ENCODE measurements at places on chromosomes 13 and 19.

DNA sequence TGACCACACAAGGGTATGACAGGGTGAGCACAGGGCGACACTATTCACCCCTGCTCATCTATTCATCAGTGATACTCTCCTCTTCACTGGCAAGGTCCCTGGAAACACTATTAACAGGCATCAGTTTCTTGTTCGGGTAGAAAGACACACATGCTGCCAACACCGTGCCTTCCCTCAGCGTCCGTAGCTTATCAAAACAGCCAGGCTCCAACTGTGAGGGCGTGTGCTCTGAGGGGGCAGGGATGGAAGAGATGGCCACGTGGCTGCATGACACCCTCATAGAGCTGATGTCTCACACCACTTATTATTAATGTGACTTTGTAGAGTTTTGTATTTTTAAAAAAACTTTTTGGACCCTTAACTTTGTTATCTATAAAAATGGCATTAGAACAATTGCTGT is 160.3 kb downstream of the ITGBL1 start:
- DNase-seq = no peak

- no peak for DNase-seq
Observed at GRCh38 chr19:35224681-35225571, 3.6 kb downstream of the FAM187B start.

GRCh38 chr13:41960637-41961465 is at the start of gene VWA8:
VWA8 (minus strand) TSS chr13:41961109; CDS start chr13:41961015, 94 bp downstream.
- peak; percentile 78 for DNase-seq

- DNase-seq = no peak
Observed at GRCh38 chr19:52991484-52991883, 22.2 kb upstream of the ERVV-1 start.

DNA sequence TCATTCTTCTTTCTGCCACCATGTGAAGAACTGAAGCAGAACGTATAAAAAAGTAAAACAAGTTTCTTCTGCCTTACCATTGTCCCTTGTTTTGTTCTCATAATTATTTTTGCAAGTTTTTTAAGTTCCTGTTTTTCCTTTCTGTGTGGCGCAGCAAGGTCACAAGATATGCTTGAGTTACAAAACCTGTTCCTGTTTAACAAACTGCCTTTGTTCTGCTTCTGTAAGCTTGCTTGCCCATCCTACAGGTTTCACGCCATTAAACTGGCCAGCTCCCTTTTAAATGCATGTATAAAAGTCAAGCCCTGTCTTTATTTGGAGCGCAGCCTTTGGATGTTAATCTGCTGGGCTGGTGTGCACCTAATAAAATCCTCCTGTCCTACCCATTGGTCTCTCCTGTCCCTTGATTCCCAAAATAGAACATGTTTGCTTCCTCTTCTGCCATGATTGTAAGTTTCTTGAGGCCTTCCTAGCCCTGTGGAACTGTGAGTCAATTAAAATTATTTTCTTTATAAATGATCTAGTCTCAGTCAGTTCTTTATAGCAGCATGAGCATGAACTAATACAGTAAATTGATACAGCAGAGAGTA is 1115.4 kb downstream of the SLITRK1 start:
- DNase-seq = no peak

GRCh38 chr19:42528354-42529247 is at the start of gene CEACAM1:
CEACAM1 (minus strand) TSS chr19:42528481; CDS start chr19:42528374, 107 bp downstream.
- DNase-seq = no peak

DNA sequence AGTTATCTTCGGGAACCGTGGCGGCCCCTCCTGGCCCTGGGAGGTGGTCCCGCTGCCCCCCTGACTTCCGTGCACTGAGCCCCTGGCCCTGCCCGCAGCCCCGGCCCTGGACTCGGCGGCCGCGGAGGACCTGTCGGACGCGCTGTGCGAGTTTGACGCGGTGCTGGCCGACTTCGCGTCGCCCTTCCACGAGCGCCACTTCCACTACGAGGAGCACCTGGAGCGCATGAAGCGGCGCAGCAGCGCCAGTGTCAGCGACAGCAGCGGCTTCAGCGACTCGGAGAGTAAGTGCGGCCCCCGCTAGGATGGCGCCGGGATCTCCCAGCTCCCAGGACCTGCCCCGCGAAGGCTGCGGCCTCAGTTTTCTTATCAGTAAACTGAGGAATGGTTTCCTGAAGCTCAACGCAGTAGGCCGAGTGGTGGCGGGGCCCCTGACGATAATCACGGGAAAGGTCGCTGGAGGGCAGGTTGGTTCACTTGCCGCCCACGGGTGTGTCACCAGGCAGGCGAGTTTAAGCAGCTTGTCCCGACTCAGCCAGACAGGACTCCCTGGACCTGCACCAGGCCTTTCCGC is 924 bp downstream of the RGCC start:
- DNase-seq = no peak

GRCh38 chr13:48909056-48909389 is 66.7 kb upstream of the FNDC3A start:
- DNase-seq = no peak

DNA sequence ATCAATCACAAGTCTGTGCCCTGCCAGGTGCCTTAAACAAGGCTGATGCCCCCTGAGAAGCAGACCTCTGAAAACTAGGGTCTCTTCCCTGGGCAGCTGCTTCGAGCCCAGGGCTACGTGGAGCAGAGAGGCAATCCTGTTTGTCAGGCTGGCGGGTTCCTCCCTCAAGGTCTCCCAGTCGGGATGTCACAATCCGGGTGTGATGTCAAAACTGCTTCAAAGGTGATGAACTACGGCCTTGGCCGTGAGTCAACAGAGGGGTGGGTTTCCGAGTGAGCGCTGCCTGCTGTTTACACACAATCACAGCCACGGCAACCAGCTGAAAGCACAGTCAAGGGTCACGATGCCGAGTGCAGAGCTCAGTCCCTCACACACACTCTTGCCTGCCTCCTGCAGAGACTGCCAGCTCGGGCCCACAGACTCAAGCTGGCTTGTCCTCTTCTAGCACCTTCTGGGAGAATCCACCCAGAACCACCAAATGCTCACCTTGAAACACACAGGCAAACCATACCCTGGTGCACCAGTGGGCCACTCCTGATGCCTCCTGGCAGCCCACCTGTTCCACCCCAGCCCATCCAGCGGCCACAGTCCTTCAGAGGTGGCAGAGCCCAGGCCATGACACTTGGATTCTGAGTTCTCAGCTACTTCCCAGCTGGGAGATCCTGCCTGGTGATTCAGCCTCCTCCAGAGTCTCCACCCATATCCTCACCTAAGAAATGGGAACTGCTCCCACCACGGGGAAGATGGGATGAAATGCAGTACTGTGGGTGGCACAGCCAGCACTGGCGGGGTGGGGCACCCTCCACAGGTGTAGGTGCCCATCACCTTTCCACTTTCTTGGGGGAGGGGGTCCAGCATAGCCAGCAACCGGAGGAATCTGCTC is 6.8 kb downstream of the ELL start:
- no peak for DNase-seq

- no peak for DNase-seq
Observed at GRCh38 chr19:33000510-33000909, 28.5 kb downstream of the FAAP24 start.

GRCh38 chr19:17866312-17866963 is 5.3 kb upstream of the SLC5A5 start:
- no peak for DNase-seq

- DNase-seq = no peak
Observed at GRCh38 chr19:28521614-28522544, 691.1 kb downstream of the UQCRFS1 start.

DNA sequence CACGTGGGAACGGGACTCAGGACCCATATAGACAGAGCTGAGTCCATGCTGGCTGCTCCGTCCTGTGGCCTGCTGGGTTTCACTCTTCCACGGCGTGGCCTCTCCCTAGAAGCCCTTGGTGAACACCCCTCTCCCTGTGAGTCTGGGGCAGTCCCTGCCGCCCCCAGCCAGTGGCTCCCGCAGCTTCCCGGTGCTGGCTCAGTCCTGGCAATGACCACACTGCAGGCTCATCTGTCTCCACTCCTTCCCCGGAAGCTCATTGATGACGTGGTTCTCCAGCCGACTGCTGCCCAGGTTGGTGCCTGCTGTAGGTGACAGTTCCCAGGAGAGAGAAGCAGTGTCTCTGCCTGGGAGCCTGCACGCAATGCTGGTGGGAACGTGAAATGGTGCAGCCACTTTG is 2.1 kb upstream of the TEX29 start:
- DNase-seq = no peak

DNA sequence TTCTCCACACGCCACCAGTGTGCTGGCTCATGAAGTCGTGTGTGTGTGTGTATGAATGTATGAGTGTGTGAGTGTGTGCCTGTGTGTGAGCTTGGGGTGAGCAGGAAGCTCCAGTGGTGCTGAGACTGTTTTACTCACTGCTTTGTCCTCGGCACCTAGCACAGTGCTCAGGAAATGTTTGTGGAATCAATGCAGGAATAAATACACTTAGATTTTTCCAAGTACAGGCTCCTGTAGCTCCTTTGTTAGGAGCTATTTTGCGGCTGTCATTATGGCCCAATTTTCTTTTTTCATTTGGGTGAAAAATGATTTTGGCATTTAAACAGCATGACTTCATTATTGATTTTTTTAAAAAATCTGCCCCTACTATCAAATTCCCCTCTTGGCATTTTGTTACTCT is 193.5 kb upstream of the KL start:
- no peak for DNase-seq

- DNase-seq = no peak
Observed at GRCh38 chr13:26784704-26785639, 24.4 kb upstream of the GPR12 start.

DNA sequence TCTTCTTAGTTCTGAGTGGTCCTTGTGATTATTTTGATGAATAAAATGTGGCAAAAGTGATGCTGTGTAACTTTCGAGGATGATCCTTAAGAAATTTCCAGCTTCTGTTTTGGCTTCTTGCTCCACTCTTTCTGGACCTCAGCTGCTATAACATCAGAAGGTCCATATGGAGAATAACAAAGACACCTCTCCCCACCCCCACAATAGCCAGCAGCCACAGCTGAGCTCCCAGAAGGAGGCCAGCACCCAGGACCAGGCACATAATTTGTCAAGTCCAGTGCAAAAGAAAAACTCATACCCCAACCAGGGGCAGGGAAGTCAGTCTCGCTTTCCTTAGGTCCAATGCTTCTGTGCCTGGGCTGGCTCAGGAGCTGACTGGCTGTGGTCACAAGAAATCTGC is 357.6 kb downstream of the RFC3 start:
- DNase-seq = no peak

DNA sequence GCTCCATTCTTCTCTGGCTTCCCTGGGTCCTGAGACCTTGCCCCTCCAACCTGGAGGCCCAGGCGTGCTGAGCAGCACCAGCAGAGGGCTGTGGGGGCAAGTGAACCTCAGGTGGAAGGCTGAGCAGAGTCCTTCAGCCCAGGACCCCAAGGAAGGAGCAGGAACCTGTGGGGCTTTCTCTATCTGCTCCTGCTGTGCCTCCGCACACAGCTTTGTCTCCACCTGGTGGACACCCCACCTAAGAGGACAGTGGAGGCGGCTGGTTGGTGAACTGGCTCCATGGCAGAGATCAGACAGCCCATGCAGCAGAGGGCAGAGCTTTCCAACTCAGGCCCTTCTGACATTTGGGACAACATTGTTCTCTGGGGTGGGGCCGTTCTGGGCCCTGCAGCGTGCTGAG is 19.7 kb downstream of the ZFR2 start:
- no peak for DNase-seq

GRCh38 chr19:50795664-50796073 is 5.5 kb downstream of the ACP4 start:
- no peak for DNase-seq

DNA sequence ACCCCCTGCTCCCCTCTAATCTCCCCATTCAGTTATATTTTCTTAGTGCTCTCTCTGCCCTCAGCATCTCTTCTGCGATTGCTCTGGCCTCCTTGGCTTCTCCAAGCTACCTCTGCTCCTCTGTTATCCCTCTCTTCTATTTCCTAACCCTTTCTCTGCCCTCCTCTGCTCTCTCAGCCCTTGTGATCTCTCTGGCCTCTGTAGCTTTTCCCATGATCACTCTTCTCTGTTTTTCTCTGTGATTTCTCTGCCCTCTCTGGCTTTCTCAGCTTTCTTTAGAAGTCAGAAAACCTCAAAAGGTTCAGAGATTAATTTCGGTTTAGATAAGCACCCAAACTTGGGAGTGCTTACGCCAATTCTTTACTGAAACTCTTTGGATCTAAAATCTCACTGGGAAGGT is 795.0 kb downstream of the DIAPH3 start:
- DNase-seq = no peak

DNA sequence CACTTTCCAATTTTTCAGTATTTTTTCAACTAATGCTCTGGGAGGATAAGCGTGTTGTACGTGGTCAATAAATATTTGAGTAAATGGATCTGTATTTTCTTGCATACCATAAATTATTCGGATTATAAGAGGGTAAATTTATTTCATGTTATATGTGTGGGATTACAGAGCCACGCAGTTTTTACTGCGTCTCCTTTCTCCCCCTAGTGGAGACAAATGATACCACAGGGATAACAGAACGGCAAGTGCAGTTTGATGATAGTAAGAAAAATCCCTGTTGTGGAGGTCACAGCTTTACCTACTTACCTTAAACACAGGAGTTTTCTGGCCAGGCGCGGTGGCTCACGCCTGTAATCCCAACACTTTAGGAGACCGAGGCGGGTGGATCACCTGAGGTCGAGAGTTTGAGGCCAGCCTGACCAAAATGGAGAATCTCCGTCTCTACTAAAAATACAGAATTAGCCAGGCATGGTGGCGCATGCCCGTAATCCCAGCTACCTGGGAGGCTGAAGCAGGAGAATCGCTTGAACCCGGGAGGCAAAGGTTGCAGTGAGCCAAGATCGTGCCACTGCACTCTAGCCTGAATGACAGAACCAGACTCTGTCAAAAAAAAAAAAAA is 16.8 kb downstream of the MBD3L2B start:
- DNase-seq = peak; percentile 20

- no peak for DNase-seq
Observed at GRCh38 chr13:48586591-48587103, 53.8 kb upstream of the RCBTB2 start.

GRCh38 chr19:31370216-31370615 is 21.0 kb upstream of the TSHZ3 start:
- DNase-seq = no peak

DNA sequence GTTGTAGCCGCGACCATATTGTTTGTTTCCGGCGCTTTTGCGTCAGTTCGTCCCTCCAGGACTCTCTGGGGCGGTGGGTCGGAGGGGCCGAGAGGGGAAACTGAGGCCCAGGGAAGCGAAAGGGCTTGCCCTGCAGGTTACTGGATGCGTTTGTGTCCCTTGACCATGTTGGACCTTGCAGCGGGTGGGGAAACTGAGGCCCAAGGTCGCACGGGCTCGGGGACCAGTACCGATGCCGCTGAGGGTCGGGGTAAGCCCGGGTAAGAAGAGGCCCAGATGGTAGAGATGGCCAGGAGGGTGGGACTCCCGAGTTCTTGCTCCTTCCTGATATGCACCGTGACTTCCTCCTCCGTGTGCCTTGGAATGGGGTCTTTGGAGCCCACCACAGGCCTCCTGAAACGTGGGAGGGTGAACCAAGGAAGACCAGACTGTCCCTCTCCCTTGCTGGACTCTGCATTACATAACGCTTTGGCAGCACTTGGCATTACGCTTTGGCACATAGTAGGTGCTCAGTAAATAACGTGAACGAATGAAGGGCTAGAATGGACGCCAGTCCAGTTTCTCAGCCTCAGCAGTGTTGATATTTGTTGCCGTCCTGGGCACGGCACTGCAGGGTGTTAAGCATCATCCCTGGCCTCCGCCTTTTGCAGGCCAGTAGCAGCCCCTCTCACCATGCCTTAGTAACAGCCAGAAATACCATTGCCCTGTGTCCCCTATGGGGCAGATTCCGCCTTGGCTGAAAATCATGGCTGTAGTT is 743 bp downstream of the CHAF1A start:
- DNase-seq = no peak
